Parietal lobe (tissue), 2 donors: ENCODE measurements at places on chromosomes 11 and 22. TPM values are rescaled to one million over a fixed set of nuclear protein-coding genes. Genes with fewer than 3 reads are reported as not detected.

Gene TEAD1
- 41.9 TPM for total RNA-seq

Gene C11orf97
- total RNA-seq = not detected

Gene RASD2
- 0.94 TPM for total RNA-seq

Gene FOLR1
- not detected for total RNA-seq

Gene CCDC73
- total RNA-seq = not detected

Gene NUMA1
- total RNA-seq = 284 TPM
